T47D (cell line): ENCODE measurements at places on chromosomes 16 and 17.
A peak's percentile ranks its signal among the peaks of the same experiment; 100 is the strongest.

GRCh38 chr16:72956124-72957064, 91.5 kb downstream of the ZFHX3 start:
- DNase-seq = no peak

DNA sequence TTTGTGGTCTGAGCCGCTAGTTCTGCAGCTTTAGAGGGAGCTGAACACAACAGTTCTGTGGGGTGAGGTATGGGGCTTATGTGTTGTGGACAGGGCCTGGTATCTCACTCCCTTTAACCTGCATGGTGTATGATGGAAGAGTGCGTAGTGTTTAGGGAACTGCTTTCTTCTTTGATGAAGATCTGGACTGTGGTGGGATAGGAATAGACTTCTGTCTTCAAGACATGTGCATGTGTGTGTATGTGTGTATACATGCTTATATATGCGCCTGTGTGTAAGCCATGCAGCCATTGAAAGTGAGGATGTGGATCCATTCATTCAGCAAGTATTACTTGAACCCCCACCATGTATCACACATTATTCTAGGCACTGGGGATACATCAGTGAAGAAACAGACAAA, 114.8 kb upstream of the TMEM97 start:
- no peak for DNase-seq

DNA sequence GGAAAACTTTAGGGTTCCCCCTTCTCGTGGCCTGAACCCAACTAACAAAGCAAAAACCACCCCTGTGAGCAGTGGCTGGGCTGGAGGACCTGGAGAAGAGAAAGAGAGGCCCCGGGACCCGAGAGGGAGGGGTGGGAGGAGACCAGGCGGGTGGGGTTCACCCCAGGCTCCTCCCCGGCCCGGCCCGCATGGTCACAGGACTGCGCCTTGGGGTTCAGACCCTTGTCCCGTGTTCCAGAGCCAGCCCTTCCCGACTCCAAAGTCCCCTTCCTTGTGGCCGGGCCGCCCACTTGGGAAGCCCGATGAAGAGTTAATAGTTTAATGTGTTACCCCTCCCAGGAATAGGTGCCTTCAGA, 852 bp downstream of the MARVELD3 start:
- peak; percentile 76 for DNase-seq

- no peak for DNase-seq
These were observed 195.9 kb upstream of the C17orf78 start for GRCh38 chr17:37179893-37180292.

- peak; percentile 86 for DNase-seq
These were observed 10.7 kb downstream of the TBX2 start for GRCh38 chr17:61410141-61411010.

DNA sequence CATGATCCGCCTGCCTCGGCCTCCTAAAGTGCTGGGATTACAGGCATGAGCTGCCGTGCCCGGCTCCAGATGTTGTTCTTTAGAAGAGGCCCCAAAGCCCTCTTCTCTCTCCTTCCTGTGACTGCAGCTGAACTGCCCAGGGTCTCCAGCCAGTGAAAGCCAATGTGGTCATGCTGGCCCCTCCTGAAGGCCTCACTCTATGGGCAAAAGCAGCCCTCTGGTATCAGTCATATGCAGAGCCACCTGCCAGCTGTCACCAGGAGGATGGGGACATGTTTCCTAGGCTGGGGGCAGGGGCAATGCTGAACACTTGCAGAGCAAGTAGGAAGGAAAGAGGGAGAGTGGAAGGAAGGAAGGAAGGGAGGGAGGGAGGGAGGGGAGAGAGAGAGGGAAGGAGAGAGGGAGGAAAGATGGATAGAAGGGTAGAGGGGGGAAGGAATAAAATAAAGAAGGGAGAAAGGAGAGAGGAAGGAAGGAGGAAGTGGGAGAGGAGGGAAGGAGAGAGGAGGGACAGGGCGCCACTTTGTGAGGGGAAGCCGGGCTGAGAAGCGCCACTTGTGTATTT, 36.0 kb downstream of the SOCS3 start:
- DNase-seq = no peak

GRCh38 chr17:16988749-16989229, 16.9 kb upstream of the TNFRSF13B start:
- no peak for DNase-seq

- no peak for DNase-seq
These were observed 1691.4 kb downstream of the TP53TG3F start for GRCh38 chr16:35150805-35151312.

- DNase-seq = no peak
These were observed 21.7 kb upstream of the ABCC11 start for GRCh38 chr16:48269011-48269410.

DNA sequence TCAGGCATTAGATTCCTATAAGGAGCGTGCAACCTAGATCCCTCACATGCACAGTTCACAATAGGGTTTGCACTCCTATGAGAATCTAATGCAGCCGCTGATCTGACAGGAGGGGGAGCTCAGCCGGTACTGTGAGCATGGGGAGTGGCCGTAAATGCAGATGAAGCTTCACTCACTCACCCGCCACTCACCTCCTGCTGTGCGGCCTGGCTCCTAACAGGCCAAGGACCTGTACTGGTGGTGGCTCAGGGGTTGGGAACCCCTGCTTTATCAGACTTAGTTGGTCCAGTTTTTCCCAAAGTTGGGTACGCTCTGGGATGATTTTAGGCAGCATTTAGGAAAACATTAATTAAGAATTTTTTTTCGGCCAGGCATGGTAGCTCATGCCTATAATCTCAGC, 103.8 kb downstream of the MARF1 start:
- DNase-seq = no peak

DNA sequence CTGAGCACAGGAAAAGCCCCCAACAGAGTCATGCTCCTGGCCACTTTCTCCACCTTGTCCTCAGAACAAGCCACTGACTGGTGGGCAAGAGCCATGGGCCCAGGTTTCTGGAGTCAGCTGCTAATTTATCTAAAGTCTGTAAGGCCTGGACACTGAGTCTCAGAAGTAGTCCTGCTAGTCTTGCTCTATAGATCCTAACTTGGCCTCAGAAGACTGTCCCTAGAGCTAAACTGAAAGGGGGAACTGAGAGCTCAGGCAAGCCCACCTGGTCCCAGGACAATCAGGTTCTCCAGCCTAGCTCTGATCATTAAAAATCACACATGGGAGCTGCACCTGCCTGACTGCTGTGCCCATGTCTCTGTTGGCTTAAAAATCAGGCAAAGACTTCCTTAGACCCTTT, 485.8 kb downstream of the SLC39A11 start:
- no peak for DNase-seq

GRCh38 chr17:67554634-67555033, 163.1 kb upstream of the NOL11 start:
- no peak for DNase-seq

DNA sequence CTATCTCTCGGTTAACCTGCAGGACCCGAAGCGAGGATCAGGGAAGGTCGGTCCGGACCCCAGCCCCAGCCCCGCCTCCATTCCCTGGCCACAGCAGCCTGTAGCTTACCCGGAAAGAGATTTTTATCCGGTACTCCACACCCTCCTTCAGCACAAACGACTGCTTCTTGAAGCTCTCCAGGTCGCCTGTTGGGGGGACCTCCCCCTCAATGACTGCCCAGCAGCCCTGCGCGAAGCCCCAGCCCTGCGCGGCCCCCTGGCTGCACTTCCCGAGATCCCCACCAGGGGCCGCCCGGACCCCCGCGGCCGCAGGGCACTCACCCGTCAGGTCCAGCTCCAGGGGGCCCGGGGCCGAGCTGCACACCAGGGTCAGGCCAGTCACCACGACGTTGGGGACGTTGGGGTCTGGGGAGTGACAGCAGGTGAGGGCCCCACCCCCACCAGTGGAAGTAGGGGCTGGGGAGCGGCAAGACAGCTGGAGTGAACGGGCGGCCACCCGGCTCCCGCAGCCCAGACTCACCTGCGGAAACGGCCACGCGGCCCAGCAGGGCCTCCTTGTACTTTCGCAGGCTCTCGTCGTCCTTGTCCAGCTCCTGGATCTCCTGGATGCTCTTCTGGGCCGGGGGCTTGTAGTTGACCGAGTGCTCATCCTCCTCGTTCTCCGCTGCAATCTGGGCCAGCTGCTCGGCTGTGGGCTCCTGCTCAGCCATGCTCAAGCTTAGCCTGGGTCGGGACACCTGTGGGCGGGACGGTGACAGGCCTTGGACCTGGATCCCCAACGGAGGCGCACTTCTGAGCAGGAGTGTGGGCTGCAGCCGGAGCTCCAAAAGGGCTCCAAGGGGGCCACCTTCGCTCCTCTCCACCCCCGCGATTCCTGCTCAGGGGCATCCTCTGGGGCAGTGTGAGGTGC, 1.7 kb downstream of the ARHGDIA start:
- no peak for DNase-seq

DNA sequence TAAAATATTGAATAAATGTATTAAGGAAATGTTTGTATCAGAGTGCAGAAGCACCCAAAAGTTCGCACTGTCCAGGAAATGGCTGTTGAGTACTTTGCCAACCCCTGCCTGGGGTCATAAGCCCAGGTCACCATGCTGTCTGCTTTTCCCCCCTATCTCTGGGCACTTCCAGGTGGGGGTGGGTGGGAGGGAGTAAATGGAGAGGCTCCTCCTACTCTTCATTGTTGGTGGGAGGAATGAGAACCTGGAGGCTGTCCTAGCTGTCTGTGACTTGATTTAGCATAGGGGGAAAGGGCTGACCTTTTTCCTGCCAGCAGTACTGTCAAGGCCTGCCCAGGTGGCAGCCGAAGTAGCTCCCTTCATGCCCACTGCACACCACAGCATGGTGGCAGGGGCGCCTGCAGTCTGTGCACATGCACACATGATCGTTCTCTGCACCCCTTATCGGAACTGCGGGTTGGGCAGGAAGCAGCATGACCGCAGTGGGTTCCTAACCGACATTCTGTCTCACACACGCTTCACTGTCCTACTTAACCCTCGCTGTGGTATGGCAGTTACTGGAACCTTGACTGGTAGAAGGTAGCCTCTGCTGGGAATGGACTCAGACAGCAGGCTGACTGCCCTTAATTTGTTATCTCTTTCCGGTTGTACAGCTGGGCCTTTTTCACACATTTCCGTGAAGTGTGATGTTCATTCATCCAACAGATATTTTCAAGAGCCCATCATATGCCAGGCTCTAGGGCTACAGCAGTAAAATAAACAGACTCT, 41.5 kb downstream of the LDHD start:
- no peak for DNase-seq

GRCh38 chr17:47717261-47717697, 15.8 kb upstream of the TBX21 start:
- no peak for DNase-seq

GRCh38 chr16:51276336-51276735, 125.3 kb upstream of the SALL1 start:
- no peak for DNase-seq
